ENCODE measurements at places on chromosomes 2 and 18. TPM values are rescaled to one million over a fixed set of nuclear protein-coding genes. Genes with fewer than 3 reads are reported as not detected.

GRCh38 chr2:233853883-233854240 is 473 bp downstream of the HJURP start:
- no peak for DNase-seq

DNA sequence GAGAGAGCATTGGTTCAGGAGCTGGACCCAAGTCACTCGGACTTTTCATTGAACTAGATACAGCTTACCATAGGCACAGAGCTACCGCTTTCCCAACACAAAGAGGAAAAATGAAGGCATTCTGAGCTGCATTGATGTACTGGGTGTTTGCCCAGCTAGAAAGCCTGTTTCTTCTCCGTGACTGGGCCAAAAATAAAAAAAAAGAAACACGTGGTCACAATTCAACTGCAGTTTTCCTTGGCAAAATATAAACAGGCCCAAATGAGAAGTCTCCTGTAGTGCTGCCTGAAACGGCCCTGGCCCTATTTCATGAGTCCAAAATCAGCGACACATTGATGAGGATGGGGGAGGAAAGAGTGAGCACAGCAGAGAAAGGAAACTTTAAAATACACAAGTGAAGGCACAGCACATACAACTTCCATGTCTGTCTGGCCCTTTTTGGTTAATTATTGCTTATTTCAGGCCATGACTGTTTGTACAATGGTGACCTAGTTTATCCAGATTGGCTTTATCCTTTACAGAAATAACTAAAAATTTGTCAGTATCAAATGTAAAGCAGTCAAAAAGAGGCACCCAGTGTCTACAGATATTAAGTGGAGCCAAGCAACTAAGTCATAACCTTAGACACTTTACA is 179.7 kb downstream of the ICOS start:
- DNase-seq: no peak

Gene LHCGR
- not detected for total RNA-seq

GRCh38 chr18:69217196-69218000 is 183.3 kb upstream of the DOK6 start:
- DNase-seq: no peak

DNA sequence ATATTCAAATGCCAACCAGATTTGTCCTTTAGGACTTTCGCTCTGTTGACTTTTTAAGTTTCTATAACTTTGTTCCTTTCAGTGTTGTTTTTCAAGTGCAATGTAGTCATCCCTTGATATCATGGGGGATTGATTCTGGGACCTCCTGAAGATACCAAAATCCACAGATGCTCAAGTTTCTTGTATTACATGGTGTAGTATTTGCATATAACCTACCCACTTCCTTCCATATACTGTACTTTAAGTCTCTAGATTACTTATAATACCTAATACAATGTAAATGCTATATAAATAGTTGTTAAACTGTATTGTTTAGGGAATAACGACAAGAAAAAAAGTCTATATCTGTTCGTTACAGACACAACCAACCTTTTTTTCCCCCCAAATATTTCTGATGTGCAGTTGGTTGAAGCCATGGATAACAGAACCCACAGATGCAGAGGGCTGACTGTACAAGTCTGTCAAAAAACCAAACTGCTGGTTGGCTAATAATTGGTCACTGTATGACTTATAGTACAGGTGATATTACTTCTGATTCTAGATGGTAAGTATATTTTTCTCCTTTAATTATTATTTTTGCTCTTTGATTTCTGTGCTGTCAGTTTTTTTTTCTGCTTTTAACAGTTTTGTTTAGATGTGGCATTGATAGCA is 201.7 kb upstream of the STON1 start:
- no peak for DNase-seq

GRCh38 chr2:179861416-179862067 is at the start of gene ZNF385B:
TSS of gene ZNF385B (minus strand) at chr2:179861612.
- no peak for DNase-seq

Gene CRACDL
- not detected for total RNA-seq

Gene IL1F10
- total RNA-seq: not detected

Gene ALK
- 0.12 TPM for total RNA-seq

- no peak for DNase-seq
Observed at GRCh38 chr2:146850746-146851145, 994.1 kb upstream of the ACVR2A start.

Measured in RPMI7951 (cell line).